Stimulated activated CD8-positive, alpha-beta memory T cell treated with anti-CD3 and anti-CD28 coated beads, Interleukin-15, amount 100 ng/mL, for 24 hours (primary cell): ENCODE measurements at places on chromosomes 1 and 21.

DNA sequence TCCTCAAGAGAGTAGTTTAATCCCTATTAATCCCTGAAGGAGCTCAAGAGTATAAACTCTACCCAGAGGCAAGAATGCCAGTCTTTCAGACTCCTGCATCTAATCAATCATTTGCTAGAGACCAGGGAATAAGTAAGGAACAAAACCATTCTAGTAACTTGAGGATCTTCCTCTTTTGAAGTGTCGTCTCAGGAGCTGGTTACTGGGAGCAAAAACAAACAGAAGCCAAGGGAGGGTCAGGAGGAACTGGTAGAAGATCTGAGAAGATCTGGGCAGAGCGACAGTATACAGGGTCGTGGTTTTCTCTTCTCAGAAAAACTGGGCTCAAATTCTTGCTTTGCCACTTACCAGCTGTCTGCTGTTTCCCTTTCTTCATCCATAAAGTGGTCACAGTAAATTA, 69.3 kb downstream of the RPS6KA1 start:
- no peak for DNase-seq

GRCh38 chr1:31346785-31347184, 26.1 kb downstream of the FABP3 start:
- no peak for DNase-seq

DNA sequence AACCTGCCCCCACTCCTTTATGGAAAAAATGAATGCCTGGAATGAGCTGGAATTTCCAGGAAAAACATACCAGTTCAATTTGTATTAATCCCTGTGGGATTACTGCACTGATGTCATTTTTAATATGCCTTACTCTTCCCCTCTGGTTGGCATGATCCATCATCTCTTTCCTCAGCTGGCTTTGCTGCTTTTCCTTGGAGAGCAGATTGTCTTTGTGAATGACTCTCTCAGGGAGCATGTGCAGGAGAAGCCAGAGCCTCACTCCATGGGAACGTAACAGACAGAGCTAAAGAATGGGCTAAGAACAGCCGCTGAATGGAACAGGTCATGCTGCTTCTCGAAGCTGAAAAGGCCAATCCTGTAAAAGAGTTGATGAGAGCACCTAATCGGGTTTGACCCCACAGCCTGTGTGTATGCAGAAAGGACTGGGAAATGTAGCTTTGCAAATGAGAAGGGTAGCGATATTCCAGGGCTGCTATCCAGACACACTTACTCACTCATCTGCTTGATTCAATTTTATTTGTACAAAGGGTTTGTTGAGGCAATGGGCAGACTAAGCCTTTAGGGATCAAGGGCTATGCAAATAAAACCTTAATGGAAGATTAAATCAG, 20.7 kb downstream of the PHC2 start:
- DNase-seq = no peak

- no peak for DNase-seq
These were observed 18.1 kb downstream of the ZDHHC18 start for GRCh38 chr1:26844424-26845196.

- no peak for DNase-seq
These were observed 104.4 kb downstream of the PCBP3 start for GRCh38 chr21:45747802-45748445.

GRCh38 chr21:34158866-34159835, 85.8 kb downstream of the MRPS6 start:
- DNase-seq = no peak
